ENCODE measurements at places on chromosomes 7 and 10.
A peak's percentile ranks its signal among the peaks of the same experiment; 100 is the strongest.

GRCh38 chr7:140062118-140062527, 628 bp downstream of the PARP12 start:
- DNase-seq, result peak; percentile 21

DNA sequence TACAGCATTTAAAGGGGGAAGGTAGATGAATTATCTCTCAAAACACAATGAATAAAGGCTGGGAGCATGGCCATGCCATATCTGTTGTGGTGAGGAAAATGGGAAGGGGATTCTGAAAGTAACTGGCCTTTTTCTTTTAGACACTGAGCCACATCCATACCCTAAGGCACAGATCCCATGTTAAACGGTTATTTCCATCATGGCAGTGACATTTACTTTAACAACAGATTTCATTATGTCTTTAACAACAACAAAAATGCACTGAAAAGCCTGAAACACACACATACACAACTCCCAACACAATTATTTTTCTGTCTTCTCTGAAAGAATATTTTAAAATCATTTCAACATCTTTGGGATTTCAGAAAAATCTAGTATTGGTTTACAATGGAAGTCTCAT, 176.1 kb upstream of the FZD1 start:
- DNase-seq, result no peak

- no peak for DNase-seq
Measured at GRCh38 chr10:29737074-29737593, 102.4 kb upstream of the SVIL start.

- no peak for DNase-seq
Measured at GRCh38 chr10:63692220-63692896, 171.2 kb downstream of the REEP3 start.

GRCh38 chr7:78090616-78091015, 292.0 kb downstream of the PHTF2 start:
- DNase-seq, result no peak

GRCh38 chr7:17015598-17016031, 133.8 kb upstream of the AGR3 start:
- no peak for DNase-seq

GRCh38 chr10:4704034-4704545, 121.9 kb upstream of the AKR1E2 start:
- no peak for DNase-seq

DNA sequence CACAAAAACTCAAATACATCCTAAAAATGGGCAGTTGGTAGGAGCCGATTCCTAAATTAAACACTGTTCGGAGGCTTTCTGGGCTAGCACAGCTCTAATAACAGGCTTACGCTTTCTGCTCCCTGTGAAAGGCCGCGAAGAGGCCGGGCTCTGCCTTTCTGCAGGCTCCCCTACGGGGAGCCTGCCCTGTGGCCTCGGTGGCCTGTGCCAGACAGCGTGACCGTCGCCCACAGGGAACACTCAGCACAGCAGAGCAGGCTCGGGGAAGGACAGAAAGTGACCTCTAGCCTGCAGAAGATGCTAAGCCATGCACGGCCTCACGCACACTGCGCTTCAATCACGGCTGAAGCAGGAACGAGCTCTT, 64.2 kb downstream of the DIP2C start:
- DNase-seq, result no peak

DNA sequence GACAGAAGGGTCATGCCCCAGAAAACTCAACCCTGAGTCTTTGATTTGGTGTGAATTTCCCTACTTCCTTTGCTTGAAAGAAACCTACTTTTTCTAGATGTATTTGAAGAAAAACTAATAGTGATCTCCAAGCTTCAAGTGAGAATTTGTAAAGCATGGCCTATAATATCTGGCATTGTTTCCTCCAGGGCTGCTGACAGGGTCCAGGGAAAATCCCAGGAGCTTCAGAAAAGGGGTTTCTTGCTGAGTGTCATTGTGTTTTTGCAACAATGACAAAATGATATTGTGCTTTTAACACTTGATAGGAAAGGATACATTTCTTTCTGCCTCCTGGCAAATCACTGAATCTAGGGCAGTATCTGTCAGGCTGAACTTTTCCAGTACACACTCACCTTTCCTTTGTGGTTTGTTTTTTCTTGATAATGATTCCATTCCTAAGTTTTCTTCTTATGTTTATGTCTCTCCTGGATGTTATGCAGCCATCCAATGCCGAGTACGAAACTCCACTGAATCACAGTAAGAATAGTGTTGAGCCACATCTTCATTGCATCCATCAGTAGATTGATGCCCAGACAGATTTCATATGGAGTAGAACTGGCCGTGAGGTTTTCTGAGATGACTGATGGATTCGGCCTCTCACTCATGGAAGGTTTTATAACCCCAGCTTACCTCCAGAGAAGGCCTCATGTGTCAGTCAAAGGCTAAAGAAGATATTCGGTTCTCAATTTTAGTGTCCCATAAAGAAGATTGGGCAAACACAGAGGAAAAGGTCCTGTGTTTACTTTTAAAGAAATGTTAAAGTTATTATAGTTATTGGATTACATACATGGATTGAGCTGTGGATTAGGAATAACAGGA, 76.9 kb upstream of the STEAP1B start:
- DNase-seq, result no peak

- no peak for DNase-seq
Measured at GRCh38 chr10:60073781-60074656, 167.7 kb upstream of the CCDC6 start.

GRCh38 chr10:20858292-20859124, 38.6 kb downstream of the NEBL start:
- no peak for DNase-seq

DNA sequence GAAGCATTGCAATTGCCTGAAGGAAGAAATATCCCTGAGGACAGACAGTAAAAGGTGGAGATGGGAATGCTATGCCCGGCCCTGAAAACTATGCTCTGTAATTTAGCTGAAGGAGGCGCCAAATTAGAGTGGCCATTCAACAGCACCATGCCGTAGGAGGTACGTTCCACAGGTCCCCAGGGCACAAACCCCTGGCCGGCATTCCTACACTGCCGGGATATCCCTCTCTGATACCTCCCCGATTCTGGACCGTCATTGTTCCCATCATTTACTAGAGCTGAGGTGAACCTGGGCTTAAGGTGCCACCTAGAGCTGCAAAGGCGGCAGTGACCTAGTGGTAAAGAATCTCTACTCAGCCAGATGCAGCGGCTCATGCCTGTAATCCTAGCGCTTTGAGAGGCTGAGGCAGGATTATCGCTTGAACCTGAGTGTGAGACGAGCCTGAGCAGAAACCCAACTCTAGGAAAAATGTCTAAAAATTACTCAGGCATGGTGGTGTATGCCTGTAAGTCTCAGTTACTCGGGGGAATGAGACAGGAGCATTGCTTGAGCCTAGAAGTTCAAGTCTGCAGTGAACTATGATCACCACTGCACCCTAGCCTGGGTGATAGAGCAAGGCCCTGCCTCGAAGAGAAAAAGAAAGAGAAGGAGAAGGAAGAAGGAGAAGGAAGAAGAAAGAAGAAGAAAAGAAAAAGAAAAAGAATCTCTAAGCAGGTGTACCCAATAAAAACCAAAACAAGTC, 53.0 kb upstream of the TNKS2 start:
- DNase-seq, result no peak

All from activated T-helper 1 cell treated with anti-CD3 and anti-CD28 coated beads, Interleukin-2, amount 50 U/mL, for 16 hours (primary cell).